Frontal cortex (tissue), 4 donors: ENCODE measurements at places on chromosomes 13 and 19.
A peak's percentile ranks its signal among the peaks of the same experiment; 100 is the strongest.

- DNase-seq = no peak
Observed at GRCh38 chr19:27652281-27652680, 1560.7 kb downstream of the UQCRFS1 start.

- DNase-seq = no peak
Observed at GRCh38 chr13:27257648-27258253, 6.4 kb downstream of the RPL21 start.

- DNase-seq = no peak
Observed at GRCh38 chr13:58097831-58098230, 466.3 kb downstream of the PCDH17 start.

- no peak for DNase-seq
Observed at GRCh38 chr19:5971714-5972354, 6.1 kb downstream of the RANBP3 start.

- peak; percentile 14 for DNase-seq
Observed at GRCh38 chr19:16328824-16329482, 4.3 kb downstream of the KLF2 start.
